Stimulated activated CD8-positive, alpha-beta memory T cell treated with anti-CD3 and anti-CD28 coated beads, Interleukin-7, amount 100 ng/mL, for 4 hours (primary cell): ENCODE measurements at places on chromosomes 4 and X.

- DNase-seq: no peak
Observed at GRCh38 chrX:149199734-149200133, 305.4 kb downstream of the IDS start.

- DNase-seq: no peak
Observed at GRCh38 chr4:40425799-40426574, 90.9 kb downstream of the CHRNA9 start.

GRCh38 chr4:112023402-112023950 lies 121.8 kb upstream of the FAM241A start:
- DNase-seq: no peak

DNA sequence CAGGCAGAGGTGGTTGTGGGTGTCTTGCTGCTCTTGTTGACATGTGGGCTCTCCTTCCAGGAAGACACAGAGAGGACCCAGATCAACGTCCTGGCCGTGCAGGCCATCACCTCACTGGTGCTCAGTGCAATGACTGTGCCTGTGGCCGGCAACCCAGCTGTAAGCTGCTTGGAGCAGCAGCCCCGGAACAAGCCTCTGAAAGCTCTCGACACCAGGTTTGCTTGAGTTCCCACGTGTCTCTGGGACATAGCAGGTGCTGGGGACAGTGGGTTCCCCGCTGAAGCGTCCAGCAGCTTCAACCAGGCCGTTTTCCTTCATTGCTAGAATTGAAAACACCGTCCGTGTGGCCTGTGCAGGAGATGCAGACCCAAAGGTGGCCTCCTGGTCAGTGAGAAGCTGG lies 25.6 kb upstream of the MSANTD1 start:
- no peak for DNase-seq

DNA sequence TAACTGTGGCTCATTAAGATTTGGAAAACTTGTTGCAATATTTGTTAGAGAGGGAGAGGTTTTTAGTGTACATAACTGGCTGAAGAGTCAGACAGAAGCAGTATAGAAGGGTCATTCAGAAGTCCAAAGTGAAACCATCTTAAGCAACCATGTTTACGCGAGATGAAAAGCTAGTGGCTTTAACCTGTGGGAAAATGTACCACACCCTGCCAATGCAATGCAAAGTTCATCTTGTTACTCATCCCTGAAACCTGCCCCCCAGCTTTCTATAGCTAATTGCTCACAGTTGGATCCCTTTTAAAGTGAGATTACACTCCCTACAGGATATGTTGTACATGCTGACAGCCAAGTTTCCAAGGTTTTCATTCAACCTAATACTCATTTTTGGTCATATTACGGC lies 96.7 kb upstream of the RAPGEF2 start:
- no peak for DNase-seq

DNA sequence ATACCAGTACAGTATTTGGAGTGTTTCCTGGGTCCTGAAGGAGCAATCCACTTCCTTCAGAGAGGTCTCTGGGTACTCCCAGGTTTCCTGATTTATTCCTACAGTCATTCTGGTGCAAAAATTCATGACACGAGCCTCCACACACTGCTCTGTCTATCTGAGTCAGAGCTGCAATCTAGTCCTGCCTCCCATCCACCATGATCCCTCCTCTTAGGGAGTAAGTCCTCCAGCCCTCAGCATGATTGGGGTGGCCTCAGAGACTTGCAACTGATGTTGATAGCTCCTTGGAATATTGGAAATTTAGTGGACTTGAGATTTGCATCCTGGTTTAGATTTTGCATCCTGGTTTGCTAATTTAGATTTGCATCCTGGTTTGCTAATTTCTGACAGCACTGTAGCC lies 20.5 kb downstream of the CNGA1 start:
- DNase-seq: no peak

DNA sequence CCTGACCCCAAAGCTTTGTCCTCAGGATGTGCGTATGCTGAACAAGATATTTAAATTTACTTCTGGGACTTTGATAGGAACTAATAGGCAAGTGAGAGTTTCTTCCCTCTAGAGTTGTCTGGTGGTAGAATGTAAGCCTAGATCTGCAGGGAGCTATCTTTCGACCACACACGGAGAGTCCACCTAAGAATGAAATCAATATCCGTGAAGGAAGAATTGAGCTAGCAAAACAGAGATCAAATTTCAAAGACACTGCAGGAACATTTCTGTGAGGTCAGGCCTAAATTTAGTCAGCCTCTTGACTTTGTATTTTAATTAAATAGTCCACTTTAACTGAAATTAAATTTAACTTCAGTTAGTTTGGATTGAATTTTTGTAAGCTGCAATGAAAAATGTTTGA lies 871.3 kb downstream of the RAB28 start:
- DNase-seq: no peak

DNA sequence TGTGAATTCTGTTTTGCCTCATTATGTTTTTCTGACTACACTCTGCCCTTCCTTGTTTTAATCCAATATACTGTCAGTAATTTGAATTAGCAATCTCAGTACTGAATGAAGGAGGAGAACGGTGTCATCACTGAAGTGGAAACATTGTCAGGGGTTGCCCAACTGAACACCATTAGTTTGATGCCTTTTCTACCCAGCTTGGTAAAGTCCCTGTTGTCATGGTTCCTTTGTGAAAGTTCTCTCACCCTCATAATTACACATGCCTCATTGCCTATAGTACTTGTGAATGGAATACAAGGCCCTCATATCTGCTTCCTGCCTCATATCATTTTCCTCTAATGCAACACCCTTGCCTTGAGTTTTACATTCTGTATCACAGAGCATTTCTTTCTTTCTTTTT lies 76.9 kb downstream of the RRAGB start:
- no peak for DNase-seq

- no peak for DNase-seq
Observed at GRCh38 chr4:109067508-109068235, 234.8 kb downstream of the COL25A1 start.

GRCh38 chr4:140141210-140141835 lies 12.7 kb downstream of the MAML3 start:
- no peak for DNase-seq

DNA sequence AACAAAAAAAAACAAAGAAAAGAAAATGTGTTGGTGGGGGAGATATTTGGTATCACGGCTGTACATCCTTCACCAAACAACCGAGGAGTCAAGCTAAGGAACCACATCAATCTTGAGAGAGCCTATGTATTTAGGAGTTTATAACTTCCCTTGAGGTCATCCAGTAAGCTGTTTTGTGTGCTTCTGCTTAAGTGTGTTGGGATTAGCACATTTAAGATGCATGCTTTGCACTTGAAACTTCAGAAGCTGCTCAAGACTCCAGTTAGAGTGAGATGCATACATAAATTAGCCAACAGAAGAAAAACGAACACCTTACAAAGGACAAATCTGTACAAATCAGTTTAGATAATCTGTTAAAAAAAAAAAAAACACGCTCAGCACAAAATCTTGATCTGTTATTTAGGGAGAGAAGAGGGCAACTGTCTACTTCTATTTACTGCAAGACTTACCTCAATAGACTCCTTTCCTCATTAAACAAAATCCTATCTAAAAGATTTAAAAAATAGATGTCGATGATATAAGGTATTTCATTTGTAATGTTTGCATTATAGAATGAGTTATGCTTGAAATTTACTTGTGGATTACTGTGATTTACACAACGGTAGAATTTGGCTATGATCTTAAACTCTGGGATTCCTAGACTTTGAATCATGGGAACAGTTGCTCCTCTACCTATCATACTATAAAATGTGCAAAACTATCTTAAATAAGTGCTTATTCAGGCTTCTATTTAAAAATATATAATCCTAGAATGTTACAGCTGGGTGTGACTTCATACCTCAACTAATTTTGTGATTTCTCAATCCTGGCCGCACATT lies 53.8 kb upstream of the NAP1L5 start:
- DNase-seq: no peak

- DNase-seq: no peak
Observed at GRCh38 chr4:184695178-184695896, 38.6 kb downstream of the CENPU start.

GRCh38 chrX:107541244-107541643 lies 87.1 kb upstream of the PRPS1 start:
- no peak for DNase-seq

GRCh38 chr4:84317513-84317912 lies 181.6 kb downstream of the NKX6-1 start:
- no peak for DNase-seq

GRCh38 chr4:52290466-52290865 lies 239.4 kb downstream of the SPATA18 start:
- no peak for DNase-seq

DNA sequence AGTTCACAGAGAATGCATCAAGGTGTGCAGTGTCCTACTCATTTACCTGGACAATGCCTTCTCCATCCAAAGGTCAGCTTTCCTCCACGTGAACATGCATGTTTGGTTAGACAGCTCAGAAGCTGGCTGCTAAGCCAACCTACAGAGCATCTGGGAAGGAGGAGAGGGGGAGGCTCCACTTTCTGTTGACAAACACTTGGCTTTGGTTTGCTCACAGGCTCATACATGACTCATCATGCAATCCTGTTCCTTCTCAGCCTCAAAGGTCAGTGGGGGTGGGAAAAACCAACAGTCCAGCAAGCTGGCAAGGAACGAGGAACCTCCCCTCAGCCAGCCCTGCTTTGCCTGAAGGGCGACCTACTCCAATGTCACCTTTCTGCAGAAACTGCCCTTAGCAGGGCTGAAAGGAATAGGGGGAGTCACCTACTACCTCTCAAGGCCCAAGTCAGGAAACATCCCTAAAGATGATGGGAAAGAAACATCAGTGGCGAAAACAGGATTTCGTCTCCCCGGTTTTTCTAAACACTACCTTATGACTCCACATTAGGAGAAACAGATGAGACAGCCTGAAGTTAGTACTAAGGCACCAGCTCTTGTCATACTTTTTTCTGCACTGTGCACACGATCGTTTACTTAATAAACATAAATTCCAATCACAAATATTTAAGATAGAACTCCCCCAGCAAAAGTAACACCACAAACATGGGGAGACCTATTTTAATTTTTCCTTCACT lies 37.9 kb downstream of the RELL1 start:
- no peak for DNase-seq

- no peak for DNase-seq
Observed at GRCh38 chrX:94977562-94977961, 1303.6 kb downstream of the FAM133A start.

GRCh38 chrX:34227804-34228203 lies 95.7 kb upstream of the FAM47A start:
- DNase-seq: no peak

GRCh38 chrX:68238568-68238967 lies 194.7 kb downstream of the OPHN1 start:
- DNase-seq: no peak

DNA sequence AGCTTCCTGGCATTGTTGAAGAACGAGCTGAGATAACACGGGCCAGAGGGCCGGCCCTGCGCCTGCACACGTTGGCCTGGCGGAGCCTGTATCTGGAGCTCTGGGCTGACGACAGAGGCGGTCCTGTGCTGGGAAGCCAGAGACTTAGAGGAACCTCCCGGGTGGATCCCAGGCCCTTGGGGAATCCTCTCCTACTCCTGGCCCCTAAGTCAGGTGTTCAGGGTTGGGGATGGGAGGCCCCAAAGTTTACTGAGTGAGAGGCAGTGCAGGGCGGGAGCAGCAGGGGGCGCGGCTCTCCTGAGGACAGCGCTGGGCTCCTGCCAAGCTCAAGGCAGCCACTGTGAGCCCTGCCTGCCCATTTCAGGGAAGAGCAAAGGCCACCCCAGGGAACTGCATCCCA lies 2.5 kb upstream of the HTRA3 start:
- no peak for DNase-seq

- DNase-seq: no peak
Observed at GRCh38 chr4:57369446-57369845, 259.3 kb upstream of the IGFBP7 start.

DNA sequence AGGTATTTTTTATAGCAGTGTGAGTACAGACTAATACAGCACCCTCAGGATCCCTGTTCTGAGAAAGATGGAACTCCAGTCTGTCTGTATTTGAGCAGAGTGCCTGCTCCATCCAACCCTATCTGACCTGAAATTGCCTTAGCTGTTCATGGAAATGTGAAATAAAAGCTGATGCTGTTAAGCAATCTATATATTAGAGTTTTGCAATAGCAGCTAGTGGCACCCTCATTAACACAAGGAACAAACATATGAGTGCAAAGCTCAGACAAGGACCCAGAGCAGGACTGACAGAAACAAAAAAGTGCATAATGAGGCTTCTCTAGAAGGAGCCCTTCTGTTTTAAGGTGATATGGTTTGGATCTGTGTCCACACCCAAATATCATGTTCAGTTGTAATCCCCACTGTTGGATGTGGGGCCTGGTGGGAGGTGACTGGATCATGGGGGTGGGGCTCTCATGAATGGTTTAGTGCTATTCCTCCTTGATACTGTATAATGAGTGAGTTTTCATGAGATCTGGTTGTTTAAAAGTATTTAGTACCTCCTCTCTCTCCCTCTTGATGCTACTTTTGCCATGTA lies 272.9 kb upstream of the KLF3 start:
- DNase-seq: no peak

DNA sequence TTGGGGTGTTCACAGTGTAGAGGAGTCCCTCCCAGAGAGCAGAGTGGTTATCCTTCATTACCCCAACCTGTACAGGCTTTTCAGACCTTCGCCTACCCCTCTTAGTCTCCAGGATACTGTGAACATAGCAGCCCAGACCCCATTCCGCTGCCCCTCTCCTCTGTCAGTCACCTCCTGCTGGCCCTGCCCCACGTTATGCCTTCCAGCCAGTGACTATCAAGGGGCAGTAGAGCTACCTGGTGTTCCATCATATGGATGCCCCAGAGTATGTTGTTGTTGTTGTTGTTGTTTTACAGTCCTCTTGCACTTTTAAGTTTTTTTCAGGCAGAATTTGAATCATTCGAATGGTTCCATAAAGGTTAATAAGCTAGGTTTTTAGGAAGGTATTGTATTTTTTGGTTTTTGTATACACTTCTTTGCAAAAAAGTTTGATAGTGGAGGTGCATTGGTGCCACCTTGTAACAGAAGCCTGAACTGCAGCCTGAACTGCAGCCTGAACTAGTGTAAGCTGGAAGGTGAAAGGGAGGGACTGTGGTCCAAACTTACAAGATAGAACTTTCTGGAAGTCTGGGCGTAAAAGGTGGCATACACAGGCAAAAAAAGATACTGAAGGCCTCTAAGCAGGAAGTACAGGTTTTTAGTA lies 101.4 kb upstream of the RAB40AL start:
- no peak for DNase-seq

- DNase-seq: no peak
Observed at GRCh38 chr4:184120549-184121127, 97.0 kb downstream of the ENPP6 start.

DNA sequence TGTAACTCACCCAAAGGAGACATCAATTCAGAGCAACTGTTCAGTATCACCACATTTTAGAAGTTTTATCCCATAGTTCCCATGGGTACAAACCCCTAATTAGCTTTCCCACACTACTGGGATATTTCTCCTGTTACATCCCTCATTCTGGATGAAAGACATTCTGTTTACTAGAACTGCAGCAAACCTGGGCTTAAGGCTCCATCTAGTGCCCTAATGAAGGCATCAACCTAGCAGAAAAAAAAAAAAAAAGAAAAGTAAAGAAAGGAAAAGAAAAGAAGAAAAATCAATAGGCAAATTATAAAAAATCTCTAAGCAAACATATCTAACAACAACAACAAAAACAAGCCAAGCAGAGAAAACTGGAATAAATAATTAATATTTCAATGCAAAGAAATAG lies 133.7 kb upstream of the CPXCR1 start:
- DNase-seq: no peak

- DNase-seq: no peak
Observed at GRCh38 chrX:22060415-22061280, 28.5 kb downstream of the PHEX start.

GRCh38 chrX:25941559-25942250 lies 196.4 kb upstream of the MAGEB18 start:
- DNase-seq: no peak

GRCh38 chr4:184261246-184261645 lies 43.6 kb upstream of the ENPP6 start:
- DNase-seq: no peak
